ENCODE measurements at places on chromosomes 1 and 21. TPM values are rescaled to one million over a fixed set of nuclear protein-coding genes. Genes with fewer than 3 reads are reported as not detected.

The TMEM81 gene
- 2.9 TPM for total RNA-seq

The GJA9 gene
- total RNA-seq: not detected

GRCh38 chr21:25929856-25930520, 195.2 kb downstream of the GABPA start:
- DNase-seq: no peak

- DNase-seq: no peak
Measured at GRCh38 chr1:15735304-15736037, 587 bp upstream of the SLC25A34 start.

DNA sequence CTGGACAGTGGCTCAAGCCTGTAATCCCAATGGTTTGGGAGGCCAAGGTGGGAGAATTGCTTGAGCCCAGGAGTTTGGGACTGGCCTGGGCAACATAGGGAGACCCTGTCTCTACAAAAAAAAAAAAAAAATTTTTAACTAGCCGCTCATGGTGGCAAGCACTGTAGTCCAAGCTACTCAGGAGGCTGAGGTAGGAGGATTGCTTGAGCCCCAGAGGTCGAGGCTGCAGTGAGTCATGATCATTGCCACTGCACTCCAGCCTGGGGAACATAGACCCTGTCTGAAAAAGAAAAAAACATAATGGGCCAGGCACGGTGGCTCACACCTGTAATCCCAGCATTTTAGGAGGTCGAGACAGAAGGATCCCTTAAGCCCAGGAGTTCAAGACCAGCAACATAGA, 5.3 kb downstream of the SPATC1L start:
- no peak for DNase-seq

GRCh38 chr1:29783508-29784275, 547.4 kb downstream of the PTPRU start:
- no peak for DNase-seq

DNA sequence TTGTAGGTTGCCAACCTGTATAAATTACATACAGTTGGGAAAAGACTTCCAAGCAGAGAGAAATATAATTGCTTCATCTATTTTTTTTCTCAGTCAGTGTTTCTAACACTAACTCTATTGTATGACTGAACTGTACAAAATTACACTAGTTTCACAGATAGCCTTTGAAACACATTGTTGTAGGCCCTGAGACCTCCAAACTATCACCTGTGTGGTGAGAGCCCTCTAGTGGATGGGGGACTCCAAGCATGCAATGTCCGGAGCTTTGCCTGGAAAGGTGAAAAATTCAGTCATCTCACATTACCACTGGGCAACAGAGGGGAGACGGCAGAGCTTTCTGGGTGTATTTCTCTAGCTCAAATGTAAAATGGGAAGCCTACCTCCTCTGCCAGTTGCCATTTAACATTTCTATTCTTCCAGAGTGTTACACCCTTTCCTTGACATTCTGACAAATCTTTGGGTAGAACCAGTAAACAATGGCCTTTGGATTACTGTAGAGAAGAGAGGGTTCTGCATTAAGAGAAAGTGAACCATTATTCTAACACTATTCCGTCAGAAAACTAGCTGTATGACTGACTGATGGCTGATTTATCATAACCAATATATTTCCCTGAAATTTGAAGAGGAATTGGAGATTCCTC, 212.2 kb downstream of the LYPLAL1 start:
- peak; percentile 66 for DNase-seq

- peak; percentile 68 for DNase-seq
Measured at GRCh38 chr1:174262349-174263241, 103.3 kb downstream of the RABGAP1L start.

- no peak for DNase-seq
Measured at GRCh38 chr1:7233646-7234470, 448.6 kb downstream of the CAMTA1 start.

DNA sequence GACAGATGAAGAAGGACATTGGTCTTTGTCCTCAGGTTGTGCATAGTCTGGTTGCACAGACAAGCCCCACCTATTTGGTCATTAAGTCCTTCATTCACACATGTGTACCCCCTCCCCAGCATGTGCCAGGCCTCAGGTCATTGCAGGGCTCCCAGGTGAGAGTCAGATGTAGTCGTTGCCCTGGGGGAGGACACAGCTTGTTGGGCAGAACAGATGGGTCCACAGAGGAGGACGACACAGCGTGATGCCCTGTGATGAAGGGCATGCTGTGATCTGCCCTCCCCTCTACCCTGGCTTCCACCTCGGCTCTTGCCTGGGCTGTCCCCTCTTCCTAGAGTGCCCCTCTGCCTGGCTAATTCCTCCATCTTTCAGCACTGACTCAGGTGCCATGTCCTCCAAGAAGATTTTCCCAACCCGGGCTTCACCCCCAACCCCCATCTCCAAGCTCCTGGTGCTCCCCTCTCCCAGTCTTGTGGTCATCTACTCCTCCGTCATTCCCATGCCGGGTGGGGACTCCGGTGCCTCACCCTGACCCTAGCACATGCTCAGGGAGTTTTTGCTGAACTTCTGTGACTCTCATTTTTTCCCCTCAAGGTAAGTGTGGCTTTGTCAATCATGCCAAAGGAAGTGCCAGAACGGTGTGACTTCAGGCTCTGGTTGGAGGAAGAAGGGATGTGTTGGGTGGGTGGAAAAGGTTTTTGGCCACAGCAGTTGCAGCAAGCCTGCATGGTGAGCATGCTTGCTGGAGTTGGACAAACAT, 220.5 kb downstream of the FOXD2 start:
- no peak for DNase-seq
